ENCODE measurements at places on chromosomes 3 and 15.

- no peak for DNase-seq
These were observed 6.4 kb upstream of the ISL2 start for GRCh38 chr15:76330080-76330680.

DNA sequence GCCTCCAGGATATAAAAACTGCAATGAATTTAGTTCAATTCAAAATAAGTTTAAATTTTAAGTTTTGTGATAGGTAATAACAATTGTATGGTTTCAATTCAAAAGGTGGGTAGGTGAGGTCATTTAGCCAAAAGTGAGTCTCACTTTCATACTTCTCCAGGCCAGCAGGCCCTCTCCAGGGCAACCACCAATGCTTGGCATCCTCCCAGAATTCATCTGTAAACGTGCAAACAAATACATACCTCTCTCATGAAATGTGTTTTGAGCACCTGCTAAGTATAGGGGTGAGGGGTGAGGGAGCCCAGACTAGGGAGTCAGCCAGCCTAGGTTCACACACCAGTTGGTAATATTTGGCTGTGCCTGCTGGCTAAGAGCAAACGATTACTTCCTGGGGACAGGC is 22.0 kb upstream of the RBSN start:
- no peak for DNase-seq

DNA sequence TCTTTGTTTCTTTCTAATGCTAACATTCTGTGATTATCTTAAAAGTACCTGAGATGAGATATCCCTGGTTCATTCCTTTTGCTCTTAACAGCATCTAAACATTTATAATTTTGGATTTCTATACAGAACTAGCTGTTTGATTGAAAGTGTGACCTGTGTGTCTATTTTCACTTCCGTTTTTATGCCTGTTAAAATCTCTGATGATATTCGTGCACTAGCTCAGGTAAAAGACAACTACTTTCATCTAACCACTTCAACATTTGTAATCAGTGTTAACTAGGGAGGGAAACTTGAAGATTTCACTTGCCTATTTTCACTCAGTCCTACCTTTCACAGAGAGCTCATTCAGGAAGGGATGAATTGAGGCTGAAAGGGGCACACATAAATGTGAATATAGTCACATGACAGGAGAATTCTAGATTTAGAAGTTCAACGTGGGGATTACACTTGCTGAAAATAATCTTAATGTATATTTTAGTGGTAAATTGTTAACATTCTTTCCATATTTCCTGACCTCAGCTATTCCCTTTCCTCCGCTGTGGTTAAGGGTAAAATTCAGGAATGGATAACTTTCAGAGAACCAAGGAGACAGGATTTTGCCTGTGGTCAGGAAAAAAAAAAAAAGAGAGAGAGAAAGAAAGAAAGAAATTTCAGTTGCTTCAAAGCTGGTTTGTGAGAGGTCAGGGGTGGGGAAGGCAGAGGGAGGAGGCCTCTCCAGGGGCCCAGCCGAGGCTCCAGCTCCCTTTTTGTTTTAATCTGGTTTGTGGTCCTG is 159.8 kb upstream of the TSC22D2 start:
- DNase-seq: no peak

GRCh38 chr3:37935290-37935668 is 55.3 kb upstream of the VILL start:
- no peak for DNase-seq

DNA sequence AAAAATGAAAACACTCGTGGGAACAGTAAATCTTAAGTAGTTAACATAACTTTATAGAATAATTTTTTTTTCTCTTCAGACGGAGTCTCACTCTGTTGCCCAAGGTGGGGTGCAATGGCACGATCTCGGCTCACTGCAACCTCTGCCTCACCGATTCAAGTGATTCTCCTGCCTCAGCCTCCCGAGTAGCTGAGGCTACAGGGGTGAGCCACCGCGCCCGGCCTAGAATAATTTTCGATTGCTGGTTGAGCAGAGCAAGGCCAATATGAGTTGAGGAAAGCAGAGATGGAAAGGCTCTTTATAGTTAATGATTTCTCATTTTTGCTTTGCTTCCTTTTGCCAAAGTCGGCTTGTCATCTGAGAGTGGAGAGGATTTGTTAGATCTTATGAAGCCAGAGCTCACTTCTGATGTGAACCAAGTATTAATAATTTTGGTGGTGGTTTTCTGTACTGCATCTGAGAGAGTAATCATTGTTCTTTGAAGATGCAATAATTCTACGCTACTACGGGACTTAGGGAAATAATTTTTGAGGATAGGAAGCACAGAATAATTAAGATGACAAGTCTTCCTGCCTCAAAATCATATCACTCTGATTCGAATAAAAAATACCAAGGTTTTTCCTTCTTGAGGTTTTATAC is 1.6 kb upstream of the GOLM2 start:
- no peak for DNase-seq

DNA sequence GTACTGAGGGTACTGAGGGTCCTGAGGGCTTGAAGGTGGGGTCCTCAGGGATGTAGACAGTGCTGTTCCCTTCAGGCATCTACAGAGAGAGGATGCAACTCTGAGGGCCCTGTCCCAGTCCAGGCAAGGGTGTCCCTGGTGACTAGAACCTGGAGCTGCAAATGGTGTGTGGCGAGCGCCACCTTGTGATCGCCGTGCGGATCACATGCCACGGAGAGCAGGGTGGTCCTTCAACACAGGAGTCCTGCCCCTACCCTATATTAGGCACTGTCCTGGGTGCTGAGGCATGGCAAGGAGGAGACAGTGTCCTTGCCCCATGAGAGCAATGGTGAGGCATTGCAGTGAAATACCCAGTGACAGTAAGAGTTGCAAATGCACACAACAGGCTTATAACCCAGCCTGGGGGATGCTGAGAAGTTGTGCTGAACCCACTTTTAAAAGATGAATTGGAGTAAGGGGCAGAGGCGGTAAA is 23.6 kb downstream of the RHCG start:
- no peak for DNase-seq

GRCh38 chr3:115710799-115711198 is 87.5 kb downstream of the GAP43 start:
- DNase-seq: no peak

DNA sequence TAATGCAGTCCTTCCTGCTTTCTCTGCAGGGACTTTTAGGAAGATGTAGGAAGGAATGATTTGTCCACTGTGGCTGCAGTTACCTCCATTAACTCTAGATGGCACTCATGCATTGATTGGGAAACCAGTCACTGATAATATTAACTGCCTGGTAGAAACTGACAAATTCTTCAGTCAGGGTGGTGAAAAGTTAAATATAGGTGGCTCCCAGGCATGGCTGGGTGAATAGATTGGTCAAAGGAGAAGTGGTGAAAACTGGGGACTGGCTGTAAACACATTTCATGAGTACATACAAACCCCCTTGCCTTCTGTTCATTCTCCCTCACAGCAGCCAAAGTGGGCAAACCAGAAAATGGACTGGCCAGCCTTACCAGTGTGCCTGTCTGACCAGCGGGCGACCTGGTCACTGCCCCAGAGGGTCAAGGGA is 333.4 kb downstream of the THSD4 start:
- no peak for DNase-seq

DNA sequence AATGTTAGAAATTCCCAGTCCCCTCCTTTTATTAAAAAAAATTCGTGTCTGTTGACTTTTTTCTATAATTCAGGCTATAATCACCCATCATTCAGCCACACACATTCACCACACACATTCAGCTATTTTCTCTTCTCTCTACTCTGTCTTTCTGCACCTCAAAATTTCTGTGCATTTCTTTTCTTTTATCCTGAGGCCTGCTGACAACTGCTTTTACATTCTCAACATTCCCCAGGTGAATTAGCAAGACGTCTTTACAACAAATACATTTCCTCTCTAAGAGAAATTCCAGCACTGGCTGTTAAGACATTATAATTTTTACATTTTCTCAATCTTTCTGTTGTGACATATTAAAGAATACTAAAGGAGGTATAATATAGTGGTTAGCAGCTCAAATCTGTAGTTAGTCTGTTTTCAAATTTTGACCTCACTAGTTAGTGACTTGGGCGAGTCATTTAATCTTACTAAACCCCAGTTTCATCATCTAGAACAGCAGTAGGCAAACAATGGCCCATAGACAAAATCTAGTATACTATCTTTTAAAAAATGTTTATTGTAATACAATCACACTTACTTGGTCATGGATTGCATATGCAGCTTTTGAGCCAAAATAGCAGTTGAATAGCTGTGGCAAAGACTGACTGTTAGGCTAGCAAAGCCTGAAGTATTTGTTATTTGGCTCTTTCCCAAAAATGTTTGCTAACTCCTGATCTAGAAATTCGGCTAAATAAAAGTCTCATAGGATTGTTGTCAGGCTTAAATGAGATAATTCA is 350.7 kb downstream of the NSUN3 start:
- no peak for DNase-seq

DNA sequence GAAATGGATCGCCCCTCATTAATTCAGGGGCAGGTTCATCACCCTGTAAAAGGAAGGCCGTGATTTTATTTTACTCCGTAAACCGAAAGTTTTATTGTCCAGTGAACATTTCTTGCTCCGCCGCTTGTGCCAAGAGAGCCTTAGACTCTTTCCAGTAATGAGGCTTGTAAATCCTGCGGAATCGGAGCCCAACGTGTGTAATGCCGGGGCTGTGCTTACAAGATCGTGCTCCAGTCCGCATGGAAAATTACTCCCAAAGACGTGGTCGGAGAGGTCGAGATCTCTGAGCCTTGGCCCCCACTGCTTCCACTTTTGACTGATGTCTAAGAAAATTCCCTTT is 649 bp upstream of the PLOD2 start:
- DNase-seq: no peak

DNA sequence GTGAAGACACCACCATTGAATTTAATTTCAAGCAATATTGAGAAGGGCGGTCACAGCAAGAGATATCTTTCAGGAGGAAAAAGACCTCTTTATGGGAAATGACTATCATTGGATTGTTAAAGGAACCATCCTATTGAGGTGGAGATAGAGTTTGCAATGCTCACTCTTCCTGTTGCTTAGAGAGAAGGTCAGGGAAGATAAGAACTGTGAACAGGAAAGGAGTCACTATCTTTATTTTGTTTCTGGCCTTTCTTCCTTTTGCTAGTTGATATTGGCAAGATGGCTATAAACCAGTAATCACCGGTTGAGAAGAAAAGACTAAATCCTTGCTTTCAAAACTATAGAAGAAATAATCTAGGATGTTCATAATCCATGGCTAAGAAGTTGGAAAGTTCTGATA is 112.1 kb upstream of the TMEM108 start:
- DNase-seq: no peak

DNA sequence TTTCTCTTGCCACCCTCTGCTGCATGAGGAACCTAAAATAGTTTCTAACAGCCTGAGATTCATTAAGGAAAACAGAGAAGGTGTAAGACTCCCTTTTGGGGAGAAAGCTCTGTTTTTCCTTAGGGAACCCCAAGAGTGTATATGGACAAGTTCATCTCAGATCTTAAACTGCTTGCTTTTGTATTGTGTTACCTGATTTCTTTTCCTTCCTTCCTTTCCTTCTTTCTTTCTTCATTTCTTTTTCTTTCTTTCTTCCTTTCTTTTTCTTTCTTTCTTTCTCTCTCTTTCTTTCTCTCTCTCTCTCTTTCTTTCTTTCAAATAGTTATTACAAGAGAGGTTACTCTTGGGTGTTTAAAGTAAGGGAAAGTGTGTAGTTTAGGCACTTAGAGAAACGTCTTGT is 5.3 kb upstream of the POC1A start:
- DNase-seq: no peak

- no peak for DNase-seq
These were observed 36.7 kb downstream of the ZBTB38 start for GRCh38 chr3:141405025-141405424.

DNA sequence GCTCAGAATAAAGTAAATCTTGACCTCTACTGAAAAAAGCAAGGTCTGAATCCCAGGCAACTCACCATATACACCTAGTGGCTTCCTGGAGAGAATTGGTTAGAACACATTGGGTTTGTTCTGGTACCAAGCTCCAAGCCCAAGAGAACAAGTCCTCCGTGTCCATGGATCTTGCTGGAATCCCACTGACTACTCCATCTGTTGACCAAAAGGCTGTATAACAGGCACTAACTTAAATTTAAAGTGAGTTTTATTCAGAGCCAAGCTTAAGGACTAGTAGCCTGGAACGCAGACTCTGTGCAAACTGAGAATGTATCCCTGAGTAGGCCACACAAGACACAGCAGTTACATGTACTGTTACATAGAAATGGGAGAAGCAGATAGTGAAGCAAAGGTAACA is 342.1 kb upstream of the LRRC3B start:
- DNase-seq: no peak

Measured in omental fat pad (tissue), 4 donors.